AG04450 (cell line): ENCODE measurements at places on chromosomes 3 and 15.

DNA sequence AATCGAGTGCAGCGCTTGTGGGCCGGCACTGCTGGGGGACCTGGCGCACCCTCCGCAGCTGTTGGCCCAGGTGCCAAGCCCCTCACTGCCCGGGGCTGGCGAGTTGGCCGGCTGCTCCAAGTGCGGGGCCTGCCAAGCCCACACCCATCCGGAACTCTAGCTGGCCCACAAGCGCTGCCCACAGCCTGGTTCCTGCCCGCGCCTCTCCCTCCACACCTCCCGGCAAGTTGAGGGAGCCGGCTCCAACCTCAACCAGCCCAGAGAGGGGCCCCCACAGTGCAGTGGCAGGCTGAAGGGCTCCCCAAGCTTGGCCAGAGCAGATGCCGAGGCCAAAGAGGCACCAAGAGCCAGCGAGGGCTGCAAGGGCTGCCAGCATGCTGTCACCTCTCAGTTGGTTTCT, 73.4 kb downstream of the PLXNA1 start:
- no peak for DNase-seq

DNA sequence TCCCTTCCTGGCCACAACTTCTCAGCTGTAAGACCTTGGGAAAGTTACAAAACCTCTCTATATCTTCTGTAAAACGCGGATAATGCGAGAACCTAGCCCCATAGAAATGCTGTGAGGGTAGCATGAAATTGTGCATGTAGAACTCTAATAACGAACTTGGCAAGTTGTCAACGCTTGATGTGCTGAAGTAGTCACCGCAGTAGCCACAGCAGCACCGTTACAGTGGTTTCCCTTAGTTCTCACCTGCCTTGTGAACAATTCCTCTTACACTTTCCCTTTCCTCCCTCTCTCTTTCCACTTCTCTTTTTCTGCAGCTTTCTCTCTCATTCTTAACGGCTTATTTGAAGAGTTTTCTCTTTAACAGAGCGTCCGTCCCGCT, 447 bp upstream of the SHQ1 start:
- no peak for DNase-seq

- no peak for DNase-seq
These were observed 15.3 kb downstream of the NUP210 start for GRCh38 chr3:13404626-13405452.

GRCh38 chr3:39255503-39256325, 24.1 kb downstream of the CX3CR1 start:
- no peak for DNase-seq

GRCh38 chr15:44882499-44882968, 74.0 kb upstream of the TERB2 start:
- DNase-seq = no peak

DNA sequence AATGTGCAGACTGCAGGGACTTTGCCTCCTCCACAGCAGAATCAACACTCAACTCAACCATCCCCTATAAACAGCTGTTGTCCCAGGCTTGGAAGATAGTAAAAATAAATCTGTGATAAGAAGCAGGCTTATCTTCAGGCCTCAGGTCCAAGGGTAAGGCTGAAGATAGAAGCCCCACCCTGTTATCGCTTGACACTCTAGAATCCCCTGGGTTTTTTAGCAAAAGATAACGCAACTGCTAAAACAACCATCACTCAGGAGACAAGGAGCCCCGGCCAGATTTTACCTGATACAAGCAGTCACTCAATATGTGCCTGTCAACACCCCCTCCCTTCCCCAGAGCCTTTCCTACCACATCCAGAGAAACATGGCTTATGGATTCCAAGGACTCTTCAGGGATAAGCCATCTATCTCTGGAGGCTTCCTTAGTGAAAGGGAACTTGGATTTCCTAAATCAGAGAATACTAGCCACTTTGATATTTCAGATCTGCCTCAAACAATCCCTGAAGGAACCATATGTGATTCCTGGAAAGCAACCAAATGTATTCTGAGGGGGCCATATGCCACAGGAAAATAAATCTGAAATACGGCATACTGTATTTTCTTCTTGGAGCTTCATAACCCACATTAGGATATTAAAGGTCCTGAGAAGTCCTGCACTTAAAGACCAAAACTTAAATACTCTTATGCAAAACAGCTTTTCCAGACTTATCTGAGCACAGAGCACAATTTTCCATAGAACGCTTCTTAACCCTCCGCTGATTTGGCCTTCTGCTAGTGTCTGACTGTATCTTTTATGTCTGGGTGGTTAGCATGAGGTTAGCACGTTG, 60.4 kb downstream of the LYZL4 start:
- DNase-seq = no peak

- DNase-seq = no peak
These were observed 73.5 kb downstream of the PEAK1 start for GRCh38 chr15:77346245-77347036.

GRCh38 chr3:40337136-40338108, 27.9 kb downstream of the EIF1B start:
- no peak for DNase-seq

DNA sequence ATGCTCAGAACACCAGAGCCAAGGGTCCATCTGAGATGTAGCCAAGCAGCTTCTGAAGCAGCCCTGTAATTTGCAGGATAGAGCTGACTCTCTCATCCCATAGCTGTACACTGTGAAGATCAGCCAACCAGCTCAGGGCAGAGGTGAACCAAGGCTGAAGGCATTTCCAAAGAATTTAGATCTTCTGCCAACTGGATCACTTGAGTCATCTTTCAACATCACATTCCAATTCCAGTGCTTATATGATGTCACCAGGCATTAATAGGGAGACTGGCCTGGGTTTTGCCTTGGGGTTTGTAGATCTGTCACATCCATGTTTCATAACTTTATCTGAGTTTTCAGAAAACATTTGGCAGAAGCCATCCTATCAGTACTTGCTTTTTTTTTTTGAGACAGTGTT, 98.2 kb downstream of the NR2F2 start:
- peak; percentile 76 for DNase-seq

DNA sequence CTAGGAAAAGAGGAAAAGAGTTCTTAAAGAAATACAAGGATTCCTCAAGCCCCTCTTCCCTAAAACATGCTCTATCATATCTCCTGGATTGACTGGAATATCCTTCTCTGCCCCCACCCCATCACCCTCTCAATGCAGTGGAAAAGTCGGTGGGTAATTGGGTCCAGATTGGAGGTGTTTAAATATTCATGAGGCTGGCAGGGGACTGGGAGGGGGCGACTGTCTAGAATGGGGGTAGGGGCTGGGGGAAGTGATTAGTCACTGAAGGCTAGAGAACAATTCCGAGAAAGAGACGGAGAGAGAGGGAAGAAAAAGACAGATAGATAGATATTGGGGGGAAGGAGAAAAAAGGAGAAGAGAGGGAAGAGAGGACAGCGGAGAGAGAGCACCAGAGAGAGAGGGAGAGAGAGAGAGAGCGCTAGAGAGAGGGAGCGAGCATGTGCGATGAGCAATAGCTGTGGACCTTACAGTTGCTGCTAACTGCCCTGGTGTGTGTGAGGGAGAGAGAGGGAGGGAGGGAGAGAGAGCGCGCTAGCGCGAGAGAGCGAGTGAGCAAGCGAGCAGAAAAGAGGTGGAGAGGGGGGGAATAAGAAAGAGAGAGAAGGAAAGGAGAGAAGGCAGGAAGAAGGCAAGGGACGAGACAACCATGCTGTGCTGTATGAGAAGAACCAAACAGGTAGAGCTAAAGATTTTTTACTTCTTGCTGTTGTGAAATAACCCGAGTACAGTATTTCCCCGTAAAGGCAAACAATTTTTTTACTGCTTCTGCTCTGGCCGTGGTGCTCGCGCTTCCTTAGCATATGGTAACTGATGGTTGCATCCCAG, at the start of gene GAP43:
GAP43 (plus strand) TSS at position 467 of the 825 bp plus-strand sequence; CDS start at position 647, 180 bp downstream.
- peak; percentile 57 for DNase-seq

- no peak for DNase-seq
These were observed 1.5 kb upstream of the SPSB4 start for GRCh38 chr3:141049681-141050080.

- no peak for DNase-seq
These were observed 1.6 kb upstream of the GNB4 start for GRCh38 chr3:179452872-179453271.

- no peak for DNase-seq
These were observed 69.8 kb downstream of the TNFAIP8L3 start for GRCh38 chr15:51024735-51025453.

GRCh38 chr3:160434071-160434470, 15.5 kb downstream of the TRIM59 start:
- no peak for DNase-seq

DNA sequence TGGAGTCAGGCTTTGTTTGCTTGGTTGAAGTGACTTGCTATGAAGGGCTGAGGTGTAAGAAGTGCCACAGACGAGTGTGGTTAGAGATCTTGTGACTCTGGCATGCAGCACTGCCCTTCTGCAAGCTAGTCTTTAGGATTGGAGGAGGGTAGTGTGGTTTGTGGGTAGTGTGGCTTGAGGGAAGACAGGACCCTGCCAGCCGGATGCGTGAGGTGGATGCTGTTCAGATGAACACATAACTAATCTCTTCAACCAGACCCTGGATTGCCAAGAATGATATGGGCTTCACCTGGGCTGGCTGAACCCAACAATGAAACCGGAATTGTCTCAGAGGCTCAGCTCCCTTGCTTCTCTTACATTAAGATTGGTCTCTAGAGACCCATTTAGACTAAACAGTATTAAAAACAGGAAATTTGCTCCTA, 32.7 kb downstream of the STARD9 start:
- DNase-seq = no peak

DNA sequence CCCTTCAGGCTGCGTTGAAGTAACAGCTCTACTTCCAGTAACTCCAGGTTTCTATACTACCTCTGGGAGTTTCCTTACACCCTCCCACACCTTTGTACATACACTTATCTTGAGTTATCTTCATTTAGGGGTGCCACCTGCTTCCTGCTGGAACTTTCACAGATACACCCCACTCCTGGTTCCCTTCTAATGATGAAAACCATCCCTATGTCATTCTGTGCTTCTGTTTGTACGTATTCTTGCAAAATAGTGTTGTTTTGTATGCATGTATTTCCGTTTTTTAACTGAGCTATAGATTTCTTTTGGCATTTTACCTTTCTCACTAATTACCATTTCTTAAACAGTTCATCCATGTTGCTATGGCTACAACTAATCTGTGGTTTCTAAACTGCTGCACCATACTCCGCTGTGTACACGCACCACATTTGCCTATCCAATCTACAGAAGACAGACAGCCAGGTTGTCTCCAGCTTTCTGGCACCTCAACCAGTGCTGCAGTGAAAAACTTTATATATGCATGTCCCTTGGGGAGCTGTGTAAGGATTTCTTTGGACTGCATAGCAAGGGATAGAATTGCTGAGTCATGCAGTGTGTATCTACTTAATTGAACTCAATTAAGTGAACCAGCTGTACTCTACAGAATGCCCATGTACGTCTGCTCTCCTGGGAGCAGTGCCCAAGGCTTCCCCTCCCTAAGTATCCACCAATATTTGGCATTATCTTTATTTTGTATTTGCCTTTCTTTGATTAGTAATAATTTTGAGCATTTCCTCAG, 61.4 kb upstream of the ST8SIA2 start:
- DNase-seq = no peak

GRCh38 chr3:151900460-151900859, 27.0 kb downstream of the SUCNR1 start:
- no peak for DNase-seq

- no peak for DNase-seq
These were observed 56.7 kb upstream of the LMCD1 start for GRCh38 chr3:8444883-8445282.

GRCh38 chr3:177039490-177040274, 157.6 kb downstream of the TBL1XR1 start:
- DNase-seq = no peak

GRCh38 chr3:184765730-184766074, 46.3 kb upstream of the VPS8 start:
- no peak for DNase-seq

DNA sequence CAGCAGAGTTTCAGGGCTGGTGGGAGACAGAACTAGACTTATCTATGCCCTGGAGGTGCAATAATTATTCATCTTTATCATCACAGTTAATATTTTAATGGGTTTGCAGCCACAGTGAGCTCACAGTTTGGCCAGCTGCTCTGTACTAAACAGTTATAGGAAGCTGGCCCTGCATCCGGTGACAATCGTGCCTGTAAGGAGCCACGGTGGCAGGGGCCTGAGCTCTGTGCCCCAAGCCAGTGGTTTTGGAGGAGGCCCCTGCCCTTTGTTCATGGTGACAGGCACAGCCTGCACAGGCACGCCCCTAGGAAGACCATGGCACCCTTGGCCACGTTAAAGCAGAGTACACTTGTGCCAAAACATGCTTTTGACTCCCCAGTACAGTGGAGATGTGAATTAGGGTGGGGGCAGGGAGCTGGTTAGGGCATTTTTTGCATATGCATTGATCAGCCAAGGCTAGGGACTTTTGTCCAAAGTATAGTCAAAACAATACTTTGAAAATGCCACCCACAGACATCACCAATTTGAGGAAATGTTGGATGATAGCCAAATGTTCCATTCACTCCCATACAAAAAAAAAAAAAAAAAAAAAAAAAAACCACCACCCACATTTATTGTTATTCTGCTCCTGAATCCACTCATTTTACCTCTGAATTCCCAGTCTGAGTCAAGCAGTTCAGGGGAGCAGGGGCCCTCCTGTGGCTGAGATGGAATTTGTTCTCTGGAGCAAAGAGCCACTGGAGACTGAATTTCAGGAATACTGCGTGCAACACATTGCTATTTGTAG, 3.4 kb upstream of the RFTN1 start:
- DNase-seq = peak; percentile 45

GRCh38 chr15:48777645-48778330, 33.1 kb downstream of the CEP152 start:
- DNase-seq = no peak

GRCh38 chr3:41200669-41201021, 1.3 kb downstream of the CTNNB1 start:
- DNase-seq = no peak

DNA sequence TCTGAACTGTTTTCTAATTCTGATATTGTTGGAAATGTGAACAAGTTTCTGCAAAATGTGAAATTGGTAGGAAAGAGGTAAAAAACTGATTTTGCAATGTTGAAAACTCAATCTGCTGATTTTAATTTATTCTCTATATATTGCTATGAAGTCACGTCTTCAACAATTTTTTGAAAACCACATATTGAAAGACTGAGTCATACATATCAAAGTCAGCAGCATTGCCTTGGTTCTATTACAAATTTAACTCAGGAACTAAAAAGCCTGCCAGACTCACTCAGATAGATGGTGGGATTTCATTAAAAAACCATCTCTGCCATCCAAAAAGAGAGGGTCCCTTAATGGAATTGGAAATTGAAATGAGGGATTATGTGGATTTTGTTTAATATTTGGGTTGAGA, 351.4 kb downstream of the CNTN3 start:
- no peak for DNase-seq

- no peak for DNase-seq
These were observed 675 bp downstream of the TSEN2 start for GRCh38 chr3:12484983-12485327.

- DNase-seq = no peak
These were observed 896.0 kb downstream of the MCTP2 start for GRCh38 chr15:95127356-95127755.
